ENCODE measurements at places on chromosomes 2 and 18. TPM values are rescaled to one million over a fixed set of nuclear protein-coding genes. Genes with fewer than 3 reads are reported as not detected.

Gene CD28
- not detected for total RNA-seq

Gene CHST9
- total RNA-seq = 2.0 TPM

Gene KLHL41
- total RNA-seq = under 0.01 TPM

Gene DNAH6
- total RNA-seq = under 0.01 TPM

Gene AQP12B
- total RNA-seq = not detected
